Stimulated activated CD8-positive, alpha-beta memory T cell treated with anti-CD3 and anti-CD28 coated beads, Interleukin-4, amount 100 ng/mL, for 1 hour (primary cell): ENCODE measurements at places on chromosomes 3 and 15.

GRCh38 chr3:112086076-112086854 lies at the start of gene C3orf52:
Gene C3orf52, plus strand, starts transcription at chr3:112086389. Its CDS starts 19 bp downstream, at chr3:112086408.
- DNase-seq: peak; percentile 8

- no peak for DNase-seq
These were observed 6.0 kb downstream of the CSPG4 start for GRCh38 chr15:75706682-75706954.

GRCh38 chr3:18195836-18196235 lies 229.3 kb downstream of the SATB1 start:
- DNase-seq: no peak

- no peak for DNase-seq
These were observed 9.6 kb upstream of the NTRK3 start for GRCh38 chr15:88266170-88266569.

- no peak for DNase-seq
These were observed 5.3 kb downstream of the LRRK1 start for GRCh38 chr15:100924436-100924835.
